ENCODE measurements at places on chromosomes 2 and 18.
A peak's percentile ranks its signal among the peaks of the same experiment; 100 is the strongest.

GRCh38 chr2:168766600-168766999, 35.8 kb upstream of the NOSTRIN start:
- no peak for DNase-seq

GRCh38 chr2:59655809-59656208, 897.6 kb downstream of the BCL11A start:
- DNase-seq = no peak

DNA sequence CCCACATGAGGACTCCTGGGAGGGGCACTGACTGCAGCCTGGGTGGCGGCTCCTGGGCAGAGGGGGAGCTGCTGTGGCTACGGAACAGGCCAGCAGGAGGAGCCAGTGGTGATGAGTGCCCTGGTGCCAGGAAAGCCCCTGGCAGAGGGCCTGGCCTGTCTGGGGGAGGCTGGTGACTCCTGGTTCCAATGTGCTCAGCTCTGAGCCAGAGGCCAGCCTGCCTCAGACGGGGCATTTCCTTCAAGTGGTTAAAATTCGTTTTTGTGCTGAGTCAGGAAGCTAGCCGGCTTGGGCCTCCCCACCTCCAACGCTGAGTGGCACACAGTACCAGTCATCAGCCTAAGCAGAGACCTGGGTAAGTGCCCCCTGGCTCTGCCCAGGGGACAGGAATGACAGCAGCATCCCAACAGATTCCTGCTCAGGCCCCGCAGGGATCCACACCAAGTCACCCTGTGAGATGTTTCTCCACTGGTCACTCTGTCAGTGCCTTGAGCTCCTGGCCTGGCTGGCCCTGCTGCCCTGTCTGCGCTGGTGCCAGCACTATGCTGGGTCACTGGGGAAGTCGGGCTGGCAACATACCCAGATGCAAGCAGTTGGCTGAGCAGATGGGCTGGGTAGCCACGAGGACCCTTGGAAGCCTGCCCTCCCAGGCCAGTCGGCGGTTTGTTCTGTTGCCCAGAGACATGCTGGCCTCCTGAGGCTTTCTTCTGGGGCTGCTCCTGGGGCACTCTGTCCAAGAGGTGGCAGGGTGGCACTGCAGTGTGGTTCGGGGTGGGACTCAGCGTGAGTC, 7.1 kb upstream of the KLF11 start:
- DNase-seq = peak; percentile 77

DNA sequence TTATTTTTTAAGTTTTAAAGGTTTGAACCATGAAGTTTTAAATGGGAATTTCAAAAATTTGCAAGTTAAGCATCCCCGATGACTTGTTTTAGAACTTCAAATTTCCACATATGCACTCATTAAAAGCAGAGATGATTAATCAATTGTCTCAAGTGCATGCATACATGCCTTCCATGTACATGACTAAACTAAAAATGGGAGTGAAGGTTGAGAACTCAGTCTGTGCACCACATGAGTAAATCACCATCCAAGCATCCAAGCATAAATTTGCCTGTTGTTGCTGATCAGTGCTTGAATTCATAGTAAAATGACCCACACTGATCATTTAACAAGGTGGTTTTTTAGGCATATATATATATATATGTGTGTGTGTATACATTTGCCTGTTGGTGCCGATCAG, 249.8 kb downstream of the ARHGAP15 start:
- DNase-seq = no peak

DNA sequence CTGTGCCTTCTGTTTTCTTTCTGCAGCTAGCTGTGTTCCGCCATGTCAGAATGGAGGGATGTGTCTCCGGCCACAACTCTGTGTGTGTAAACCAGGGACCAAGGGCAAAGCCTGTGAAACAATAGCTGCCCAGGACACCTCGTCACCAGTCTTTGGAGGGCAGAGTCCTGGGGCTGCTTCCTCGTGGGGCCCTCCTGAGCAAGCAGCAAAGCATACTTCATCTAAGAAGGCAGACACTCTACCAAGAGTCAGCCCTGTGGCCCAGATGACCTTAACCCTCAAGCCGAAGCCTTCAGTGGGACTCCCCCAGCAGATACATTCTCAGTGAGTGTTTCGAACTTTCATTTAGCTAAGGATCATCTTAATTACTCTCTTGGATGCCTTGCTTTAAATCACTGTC, 74.1 kb downstream of the LTBP1 start:
- DNase-seq = no peak

GRCh38 chr18:55334875-55335274, 253.1 kb downstream of the TCF4 start:
- no peak for DNase-seq

DNA sequence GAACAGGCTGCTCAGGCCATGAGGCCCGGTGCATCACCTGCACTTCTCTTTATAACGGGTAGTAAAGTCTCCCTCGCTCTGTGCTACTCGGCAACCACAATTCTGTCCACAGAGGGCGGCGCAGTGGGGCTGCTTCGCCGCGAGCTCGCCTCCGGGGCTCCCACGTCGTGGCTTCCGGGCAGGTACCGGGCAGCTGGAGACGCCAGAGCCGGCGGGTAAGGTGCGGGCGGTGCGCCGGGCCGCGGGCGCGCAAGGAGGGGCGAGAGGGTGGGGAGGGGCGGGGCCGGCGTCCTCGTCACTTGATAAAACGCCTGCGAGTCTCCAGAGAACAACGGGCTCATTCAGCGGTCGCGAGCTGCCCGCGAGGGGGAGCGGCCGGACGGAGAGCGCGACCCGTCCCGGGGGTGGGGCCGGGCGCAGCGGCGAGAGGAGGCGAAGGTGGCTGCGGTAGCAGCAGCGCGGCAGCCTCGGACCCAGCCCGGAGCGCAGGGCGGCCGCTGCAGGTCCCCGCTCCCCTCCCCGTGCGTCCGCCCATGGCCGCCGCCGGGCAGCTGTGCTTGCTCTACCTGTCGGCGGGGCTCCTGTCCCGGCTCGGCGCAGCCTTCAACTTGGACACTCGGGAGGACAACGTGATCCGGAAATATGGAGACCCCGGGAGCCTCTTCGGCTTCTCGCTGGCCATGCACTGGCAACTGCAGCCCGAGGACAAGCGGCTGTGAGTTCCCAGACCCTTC, at the start of gene ITGA6:
ITGA6 (plus strand) TSS at position 331 of the 734 bp plus-strand sequence.
- DNase-seq = peak; percentile 71
